B cell (primary cell): ENCODE measurements at places on chromosomes 11 and 22.

- no peak for DNase-seq
- H3K27ac ChIP-seq: no peak overlapping the region
- H3K4me3 ChIP-seq: no peak overlapping the region
- no peaks in the 10 kb centered on the region for H3K27me3 ChIP-seq
These were observed 241.8 kb upstream of the ARHGAP42 start for GRCh38 chr11:100445231-100445735.

GRCh38 chr11:134837887-134838232 is 425.8 kb upstream of the B3GAT1 start:
- H3K36me3 ChIP-seq: no peaks in the 10 kb centered on the region
- no peaks in the 10 kb centered on the region for H3K4me1 ChIP-seq
- no peak overlapping the region for H3K4me3 ChIP-seq
- no peak for DNase-seq
- H3K27me3 ChIP-seq: no peaks in the 10 kb centered on the region
- H3K27ac ChIP-seq: no peak overlapping the region

- no peaks in the 10 kb centered on the region for H3K36me3 ChIP-seq
- DNase-seq: no peak
- H3K27ac ChIP-seq: no peak overlapping the region
These were observed 1.1 kb downstream of the MB start for GRCh38 chr22:35616043-35616442.

- peak overlapping the region; percentile 90 for H3K27ac ChIP-seq
- H3K4me3 ChIP-seq: no peak overlapping the region
- H3K36me3 ChIP-seq: no peaks in the 10 kb centered on the region
These were observed 68.9 kb upstream of the POU2AF2 start for GRCh38 chr11:111176603-111177002.

DNA sequence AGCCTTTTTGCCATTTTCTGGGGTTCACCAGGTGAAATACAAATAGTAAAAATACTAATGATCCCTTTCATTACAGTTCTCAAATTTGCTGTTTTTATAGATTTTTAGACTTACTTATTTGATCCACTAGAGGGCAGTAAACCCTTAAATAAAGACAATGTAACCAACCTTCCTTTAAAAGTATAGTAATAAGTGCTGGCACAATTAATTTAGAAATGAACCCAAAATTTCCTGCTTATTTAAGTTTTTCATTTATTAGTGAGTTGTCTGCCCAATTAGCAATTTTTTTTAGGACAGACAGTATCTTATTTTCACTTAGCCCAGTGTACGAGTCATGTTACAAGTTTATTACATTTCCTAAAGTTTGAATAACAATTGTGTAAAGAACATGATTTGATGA is 4.7 kb downstream of the DDIAS start:
- peak; percentile 64 for DNase-seq
- no peak overlapping the region for H3K27ac ChIP-seq
- H3K27me3 ChIP-seq: no peaks in the 10 kb centered on the region
- no peak overlapping the region for H3K4me3 ChIP-seq
- no peaks in the 10 kb centered on the region for H3K36me3 ChIP-seq

DNA sequence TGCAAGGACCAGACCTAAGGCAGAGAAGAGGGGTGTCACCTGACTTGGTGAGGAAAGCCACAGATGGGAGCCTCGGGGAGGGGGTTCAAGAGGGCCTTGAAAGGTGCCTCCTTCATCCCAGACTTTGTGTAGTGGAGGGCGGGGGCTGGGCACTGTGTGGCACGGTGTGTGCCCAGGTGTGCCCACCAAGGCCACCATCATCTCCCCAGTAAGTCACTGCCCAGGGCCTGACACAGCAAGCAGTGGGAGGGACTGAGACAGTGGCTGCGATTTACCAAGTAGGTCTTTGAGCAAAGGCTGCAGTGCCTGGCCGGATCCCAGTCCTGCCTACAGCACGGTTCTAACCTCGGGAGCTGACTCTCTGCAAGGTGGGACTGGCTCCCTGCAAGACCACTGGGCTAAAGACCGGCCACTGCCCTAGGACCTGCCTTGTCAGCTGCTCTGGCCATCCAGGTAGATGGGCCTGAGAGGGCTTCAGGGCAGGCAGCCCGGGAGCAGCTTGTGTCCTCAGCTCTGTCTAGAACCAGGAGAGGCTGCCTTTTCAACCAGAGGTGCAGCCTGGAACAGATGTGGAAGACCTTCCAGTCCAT is 1.4 kb downstream of the OSM start:
- H3K36me3 ChIP-seq: peaks cover 1% of the 10 kb centered on the region
- peaks cover 39% of the 10 kb centered on the region for H3K4me1 ChIP-seq
- no peaks in the 10 kb centered on the region for H3K27me3 ChIP-seq
- peak overlapping the region; percentile 88 for H3K4me3 ChIP-seq
- peak overlapping the region; percentile 95 for H3K27ac ChIP-seq

DNA sequence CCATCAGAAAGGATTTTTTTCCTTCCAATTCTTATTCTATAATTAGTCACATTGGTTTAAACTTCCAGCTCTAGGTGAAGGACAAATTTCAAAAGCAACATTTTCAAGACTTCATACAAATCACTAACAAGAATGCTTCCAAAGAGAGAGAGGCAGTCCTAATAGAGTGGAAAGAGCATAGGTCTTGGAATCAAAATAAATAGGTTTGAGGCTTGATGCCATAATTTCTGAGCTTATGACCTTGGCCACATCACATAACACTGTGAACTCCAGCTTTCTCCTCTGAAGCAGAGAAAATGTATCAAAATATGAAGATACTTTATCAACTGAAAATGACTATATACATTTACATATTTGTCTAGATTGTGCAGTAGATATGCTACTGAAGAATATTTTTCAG is 246.8 kb downstream of the GRM5 start:
- no peaks in the 10 kb centered on the region for H3K4me1 ChIP-seq
- no peaks in the 10 kb centered on the region for H3K27me3 ChIP-seq
- H3K36me3 ChIP-seq: no peaks in the 10 kb centered on the region
- no peak overlapping the region for H3K27ac ChIP-seq
- DNase-seq: no peak

DNA sequence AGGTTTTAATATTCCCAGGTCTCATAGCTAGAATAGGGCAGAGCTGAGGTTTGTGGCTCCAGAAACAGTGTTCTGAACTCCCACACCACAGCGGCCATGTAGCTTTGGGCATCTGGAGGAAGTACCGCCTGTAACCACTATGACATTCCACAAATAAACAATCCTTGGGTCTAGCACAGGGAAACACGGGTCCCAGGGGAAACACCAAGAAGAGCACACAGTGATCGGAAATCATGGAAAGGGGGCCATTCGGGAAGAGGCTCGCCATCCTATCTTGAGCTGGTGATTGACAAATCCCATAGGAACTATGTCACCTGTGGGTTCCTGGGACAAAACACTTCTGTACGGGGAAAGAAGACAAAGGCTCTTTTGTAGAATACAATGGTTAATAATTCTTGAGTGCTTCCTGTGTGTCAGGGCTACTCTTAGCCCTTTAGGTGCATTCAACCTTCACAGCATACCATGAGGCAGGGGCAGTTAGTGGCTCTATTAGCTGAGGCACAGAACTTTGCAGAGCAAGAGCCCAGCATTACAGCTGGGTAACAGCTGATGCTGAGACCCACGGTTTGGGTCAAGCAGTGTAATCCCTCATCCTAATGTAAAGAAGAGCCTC is 514.2 kb downstream of the NTM start:
- no peaks in the 10 kb centered on the region for H3K27me3 ChIP-seq
- H3K36me3 ChIP-seq: no peaks in the 10 kb centered on the region
- H3K4me1 ChIP-seq: no peaks in the 10 kb centered on the region

- no peak overlapping the region for H3K4me3 ChIP-seq
- peaks cover 84% of the 10 kb centered on the region for H3K27me3 ChIP-seq
- H3K36me3 ChIP-seq: no peaks in the 10 kb centered on the region
- peaks cover 24% of the 10 kb centered on the region for H3K4me1 ChIP-seq
These were observed 1.6 kb upstream of the ELFN2 start for GRCh38 chr22:37428649-37429586.

- H3K36me3 ChIP-seq: no peaks in the 10 kb centered on the region
- H3K4me3 ChIP-seq: no peak overlapping the region
- H3K27me3 ChIP-seq: no peaks in the 10 kb centered on the region
- DNase-seq: peak; percentile 27
- peaks cover 4% of the 10 kb centered on the region for H3K4me1 ChIP-seq
- H3K27ac ChIP-seq: no peak overlapping the region
These were observed 15.6 kb downstream of the MOV10L1 start for GRCh38 chr22:50105208-50106100.

DNA sequence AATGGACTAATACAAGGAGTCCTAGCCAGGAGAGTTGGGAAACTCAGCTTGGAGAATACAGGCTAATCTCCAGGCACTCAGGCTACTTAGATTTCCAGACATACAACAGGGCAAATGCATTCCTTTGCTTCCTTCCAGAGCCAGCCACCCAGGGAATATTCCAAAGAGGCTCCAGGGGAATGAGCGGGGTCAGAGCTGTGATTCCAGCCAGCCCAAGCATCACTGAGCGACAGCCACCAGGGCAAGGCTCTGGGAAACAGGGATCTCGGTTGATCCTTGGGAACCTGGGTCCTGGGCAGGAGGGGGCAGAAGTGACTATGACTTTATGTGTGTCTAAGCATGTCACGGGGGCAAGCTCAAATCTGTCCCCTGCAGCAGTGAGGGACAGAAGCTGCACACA is 112.3 kb upstream of the LMO1 start:
- H3K36me3 ChIP-seq: no peaks in the 10 kb centered on the region
- H3K27ac ChIP-seq: no peak overlapping the region
- DNase-seq: no peak
- H3K4me3 ChIP-seq: no peak overlapping the region
- peaks cover 11% of the 10 kb centered on the region for H3K4me1 ChIP-seq

- no peak overlapping the region for H3K27ac ChIP-seq
- H3K27me3 ChIP-seq: no peaks in the 10 kb centered on the region
- no peak overlapping the region for H3K4me3 ChIP-seq
- no peaks in the 10 kb centered on the region for H3K36me3 ChIP-seq
- H3K4me1 ChIP-seq: no peaks in the 10 kb centered on the region
These were observed 683.1 kb upstream of the ARHGAP42 start for GRCh38 chr11:100003985-100004384.

DNA sequence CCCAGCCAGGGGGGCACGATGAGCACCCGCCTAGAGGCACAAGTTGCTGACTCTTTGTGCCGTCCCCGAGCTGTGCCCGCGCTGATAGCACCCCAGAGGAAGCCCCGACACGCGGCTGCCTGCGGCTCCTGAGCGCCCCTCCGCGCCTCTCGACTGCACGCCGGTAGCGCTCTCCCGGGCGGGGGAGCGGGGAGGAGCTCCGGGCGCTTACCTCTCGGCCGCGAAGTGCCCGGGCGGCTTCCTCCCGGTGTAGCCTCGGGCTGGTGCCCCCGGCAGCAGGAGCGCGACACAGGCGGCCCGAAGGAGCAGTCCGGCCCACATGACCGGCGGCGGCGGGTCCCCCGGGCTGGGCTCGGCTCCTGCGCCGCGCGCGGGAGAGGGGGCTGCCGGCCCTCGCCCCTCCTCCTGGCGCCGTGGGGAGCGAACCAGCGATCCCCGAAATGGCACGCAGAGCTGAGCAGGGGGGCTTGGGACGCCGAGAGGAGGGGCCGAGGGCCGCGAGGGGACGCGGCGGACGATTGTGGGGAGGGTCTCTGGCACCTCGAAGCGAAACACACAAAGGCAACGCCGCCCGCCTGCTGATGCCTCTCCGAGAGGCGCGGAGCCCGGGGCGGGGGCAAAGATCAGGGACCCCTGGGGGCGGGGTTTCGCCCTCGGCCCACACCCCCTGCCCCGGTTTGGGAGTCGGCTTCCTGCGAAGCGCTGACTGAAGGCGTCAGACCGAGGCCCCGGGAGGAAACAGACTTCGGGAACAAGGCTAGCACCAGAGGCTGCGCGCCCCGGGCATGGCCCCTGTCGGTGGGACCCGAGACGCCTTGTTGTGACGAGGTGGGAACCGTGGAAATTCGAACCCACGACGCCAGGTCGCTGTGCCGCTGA is at the start of gene VWCE:
TSS of gene VWCE (minus strand) at position 600 of the 879 bp plus-strand sequence. CDS start at position 321, 279 bp downstream.
- peaks cover 9% of the 10 kb centered on the region for H3K36me3 ChIP-seq
- peak; percentile 78 for DNase-seq

- H3K36me3 ChIP-seq: no peaks in the 10 kb centered on the region
- peaks cover 30% of the 10 kb centered on the region for H3K4me1 ChIP-seq
- H3K27ac ChIP-seq: no peak overlapping the region
- no peaks in the 10 kb centered on the region for H3K27me3 ChIP-seq
- no peak overlapping the region for H3K4me3 ChIP-seq
- DNase-seq: peak; percentile 17
These were observed 21.1 kb upstream of the NECTIN1 start for GRCh38 chr11:119750056-119750455.

DNA sequence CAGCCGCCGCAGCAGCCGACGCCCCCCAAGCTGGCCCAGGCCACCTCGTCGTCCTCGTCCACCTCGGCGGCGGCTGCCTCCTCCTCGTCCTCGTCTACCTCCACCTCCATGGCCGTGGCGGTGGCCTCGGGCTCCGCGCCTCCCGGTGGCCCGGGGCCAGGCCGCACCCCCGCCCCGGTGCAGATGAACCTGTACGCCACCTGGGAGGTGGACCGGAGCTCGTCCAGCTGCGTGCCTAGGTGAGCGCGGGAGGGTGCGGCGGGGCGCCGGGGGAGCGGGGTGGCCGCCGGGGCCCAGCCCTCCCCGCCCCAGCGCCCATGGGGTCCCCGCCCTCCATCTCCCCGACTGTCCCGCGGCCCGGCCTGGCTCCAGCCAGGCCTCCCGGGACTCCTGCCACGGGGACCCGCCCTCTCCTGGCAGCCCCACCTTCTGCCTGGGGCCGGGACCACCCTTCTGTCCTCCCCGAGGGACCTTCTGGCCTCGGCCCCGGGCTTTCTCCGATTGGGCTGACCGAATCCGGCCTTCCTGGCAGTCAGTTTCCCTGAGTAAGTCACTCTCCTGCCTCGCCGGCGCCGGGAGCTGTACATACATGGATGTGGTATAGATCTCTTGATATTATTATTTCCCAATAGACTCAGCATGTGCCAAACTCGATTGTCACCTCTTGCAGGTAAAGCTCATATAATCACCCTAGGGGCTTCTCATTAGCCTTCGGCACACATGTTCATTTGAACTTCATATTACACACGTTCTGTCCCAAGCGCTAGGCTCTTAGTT is 720 bp downstream of the PACS1 start:
- H3K4me3 ChIP-seq: peak overlapping the region; percentile 92
- H3K36me3 ChIP-seq: no peaks in the 10 kb centered on the region
- peak overlapping the region; percentile 21 for H3K27ac ChIP-seq
- no peaks in the 10 kb centered on the region for H3K27me3 ChIP-seq
- peaks cover 50% of the 10 kb centered on the region for H3K4me1 ChIP-seq

- no peaks in the 10 kb centered on the region for H3K4me1 ChIP-seq
- no peaks in the 10 kb centered on the region for H3K36me3 ChIP-seq
- DNase-seq: no peak
- H3K4me3 ChIP-seq: no peak overlapping the region
- no peak overlapping the region for H3K27ac ChIP-seq
These were observed 53.7 kb upstream of the E2F8 start for GRCh38 chr11:19294444-19294843.

- no peaks in the 10 kb centered on the region for H3K36me3 ChIP-seq
- no peaks in the 10 kb centered on the region for H3K4me1 ChIP-seq
- DNase-seq: no peak
- no peak overlapping the region for H3K27ac ChIP-seq
- no peaks in the 10 kb centered on the region for H3K27me3 ChIP-seq
These were observed 539.6 kb upstream of the CADM1 start for GRCh38 chr11:116043857-116044256.

GRCh38 chr11:72584293-72584938 is 89.8 kb downstream of the PDE2A start:
- no peak overlapping the region for H3K4me3 ChIP-seq
- peak; percentile 79 for DNase-seq
- no peak overlapping the region for H3K27ac ChIP-seq
